ENCODE measurements at places on chromosomes 1 and 21.

GRCh38 chr1:27960762-27961645, 1.2 kb downstream of the XKR8 start:
- DNase-seq = no peak

DNA sequence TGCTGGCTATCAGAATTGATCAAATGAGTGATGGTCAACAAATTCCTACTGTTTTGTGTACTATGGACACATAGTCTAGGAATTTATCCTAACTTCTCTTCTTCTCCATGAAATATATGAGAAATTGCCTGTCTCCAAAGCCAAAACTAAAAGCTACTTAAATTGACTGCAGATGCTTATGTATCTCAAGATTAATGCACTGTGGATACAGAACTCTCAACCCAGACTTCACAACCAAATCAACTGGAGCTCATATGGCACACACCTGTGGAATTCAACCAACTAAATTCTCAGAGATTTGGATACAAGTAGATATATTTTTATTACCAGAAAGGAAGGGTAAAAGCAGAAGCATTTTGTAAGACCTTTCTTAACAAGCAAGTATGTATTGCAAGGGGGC, 566.1 kb downstream of the LTN1 start:
- no peak for DNase-seq

GRCh38 chr1:178607718-178608408, 95.0 kb downstream of the TEX35 start:
- DNase-seq = no peak

GRCh38 chr1:160325252-160325651, 17.8 kb downstream of the COPA start:
- no peak for DNase-seq

Measured in suprapubic skin (tissue), 4 donors.